ENCODE measurements at places on chromosomes 5 and 9.

DNA sequence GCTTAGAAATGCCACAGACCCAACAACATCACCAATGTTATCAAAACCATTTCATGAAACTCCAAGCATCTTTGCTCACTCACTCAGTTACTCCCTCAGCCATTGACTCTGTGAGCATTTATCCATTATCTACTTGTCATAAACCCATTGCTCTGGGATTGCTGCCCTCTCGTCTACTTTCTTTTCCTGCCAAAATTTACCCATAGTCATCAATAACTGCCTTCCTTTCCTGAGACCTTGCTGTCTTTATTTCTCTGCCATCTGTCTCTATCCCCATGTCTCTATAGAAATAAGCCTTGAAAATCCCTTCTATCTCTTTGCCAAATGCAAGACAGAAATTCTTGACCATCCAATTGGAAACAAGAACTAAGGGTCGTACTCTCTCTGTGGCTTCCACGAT is 26.4 kb upstream of the PUM3 start:
- no peak for DNase-seq

- peak; percentile 34 for DNase-seq
Measured at GRCh38 chr5:41925555-41925951, 472 bp downstream of the FBXO4 start.

DNA sequence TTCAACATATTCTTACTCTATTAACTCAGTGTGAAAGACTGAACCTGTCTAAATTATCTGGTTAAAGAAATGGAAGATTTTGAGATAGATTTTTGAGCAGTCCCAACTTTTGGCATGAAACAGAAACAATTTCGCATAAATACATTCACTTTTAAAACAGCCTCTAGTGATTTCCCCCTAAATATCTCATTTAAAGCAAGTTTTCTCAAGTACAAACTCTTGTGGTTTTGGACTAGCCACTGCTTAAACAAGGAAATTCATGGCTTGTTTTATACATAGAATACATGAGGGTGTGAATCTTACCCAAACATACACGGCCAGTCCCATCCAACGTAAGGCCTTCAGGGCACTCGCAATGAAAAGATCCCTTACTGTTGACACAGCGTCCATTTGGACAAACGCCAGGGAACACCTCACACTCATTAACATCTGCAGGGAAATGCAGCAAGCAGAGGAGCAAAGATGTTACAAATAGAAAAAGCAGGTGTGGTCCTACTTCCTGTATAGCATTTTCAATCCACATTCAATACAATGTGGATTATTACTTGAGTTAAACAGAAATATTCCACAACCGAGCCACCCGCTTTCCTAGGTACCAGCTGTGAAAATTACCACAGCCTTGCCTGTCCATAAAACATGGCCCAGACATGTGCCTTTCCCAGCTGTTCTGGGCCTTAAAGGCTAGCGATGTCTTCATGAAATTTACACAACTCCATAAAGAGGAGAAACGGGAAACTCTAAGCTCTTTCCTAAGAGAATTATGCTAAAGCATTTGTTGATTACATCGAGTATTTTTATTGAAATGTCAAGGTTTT is 188.8 kb downstream of the FBN2 start:
- no peak for DNase-seq

GRCh38 chr9:5958273-5958672 is 57.2 kb downstream of the RANBP6 start:
- DNase-seq: no peak

DNA sequence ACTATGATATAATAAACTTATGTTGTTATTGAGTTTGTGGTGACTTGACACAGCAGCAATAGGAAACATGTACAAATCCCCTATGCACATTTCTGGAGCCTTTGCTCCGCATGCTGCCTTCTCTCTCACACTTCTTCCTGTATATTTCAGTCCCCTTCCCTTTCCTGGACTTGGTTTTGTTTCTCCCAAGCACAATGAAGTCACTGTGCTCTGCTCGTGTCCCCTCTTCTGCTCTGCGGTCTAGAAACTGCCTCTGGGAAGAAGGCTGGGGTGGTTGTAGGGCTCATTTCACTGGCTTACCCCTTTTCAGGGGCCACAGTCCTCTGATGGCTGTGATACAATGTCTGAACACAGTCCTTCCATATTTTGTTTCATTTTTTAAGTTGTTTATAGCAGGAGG is 15.7 kb upstream of the FGD3 start:
- DNase-seq: no peak

- DNase-seq: peak; percentile 23
Measured at GRCh38 chr9:122200960-122201595, 27.7 kb downstream of the LHX6 start.

GRCh38 chr5:2710910-2711309 is 40.6 kb downstream of the IRX2 start:
- DNase-seq: peak; percentile 25

GRCh38 chr5:58985759-58986158 is 402.9 kb downstream of the RAB3C start:
- DNase-seq: no peak

DNA sequence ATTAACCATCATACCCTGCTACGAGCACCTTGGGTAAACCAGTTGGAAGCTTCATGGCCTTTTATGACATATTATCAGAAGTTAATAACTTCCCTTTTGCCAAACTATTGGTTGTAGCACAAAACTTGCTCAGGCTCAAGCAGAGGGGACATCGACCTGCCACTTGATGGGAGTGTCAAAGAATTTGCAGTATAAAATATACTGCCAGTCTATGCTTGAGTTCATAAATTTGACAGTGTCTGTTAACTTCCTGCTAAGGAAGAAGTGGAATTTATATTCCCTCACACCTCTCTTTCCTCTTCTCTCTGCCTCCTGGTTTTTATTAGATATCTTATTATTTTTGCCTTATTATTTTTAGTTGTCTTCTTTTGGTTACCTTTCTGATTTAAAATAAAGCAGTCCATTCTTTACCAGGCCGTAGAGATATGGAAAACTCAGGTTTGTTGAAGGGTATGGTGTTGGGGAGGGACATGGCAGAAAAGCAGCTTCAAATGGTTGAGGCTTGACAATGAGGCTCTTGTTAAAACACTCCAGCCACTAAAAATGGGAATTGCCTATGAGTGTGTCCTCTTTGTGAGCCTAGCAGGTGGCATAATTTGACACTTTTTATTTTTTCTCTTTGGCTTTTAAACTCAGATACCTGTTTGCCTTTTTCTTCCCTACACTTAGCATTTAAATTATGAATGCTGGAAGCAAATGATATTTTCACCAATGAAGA is 298.0 kb downstream of the DOCK8 start:
- DNase-seq: no peak

DNA sequence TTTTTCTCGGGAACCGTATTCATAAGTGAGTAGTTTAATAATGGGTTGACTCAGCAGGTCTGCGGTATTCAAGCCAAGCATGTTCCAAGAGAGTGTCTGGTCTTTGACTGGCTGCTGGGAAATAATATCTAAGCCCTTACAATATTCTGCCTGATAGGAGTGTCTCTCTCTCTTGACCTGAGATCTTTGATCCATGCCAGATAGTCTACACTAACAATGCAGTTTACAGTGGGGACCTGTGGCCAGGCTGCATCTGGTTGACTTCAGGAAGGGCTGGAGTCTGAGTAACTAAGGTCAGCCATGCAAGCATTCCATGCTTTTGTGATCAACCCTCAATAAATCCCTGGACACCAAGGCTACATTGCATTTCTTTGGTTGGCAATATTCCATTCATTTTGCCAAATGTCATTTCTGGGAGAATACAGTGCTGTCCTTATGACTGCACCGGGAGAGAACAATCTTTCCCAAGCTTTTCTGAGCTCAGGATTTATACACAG is 195.5 kb downstream of the SEMA5A start:
- peak; percentile 51 for DNase-seq

GRCh38 chr9:130932255-130933079 is 6.6 kb downstream of the FIBCD1 start:
- DNase-seq: peak; percentile 33

DNA sequence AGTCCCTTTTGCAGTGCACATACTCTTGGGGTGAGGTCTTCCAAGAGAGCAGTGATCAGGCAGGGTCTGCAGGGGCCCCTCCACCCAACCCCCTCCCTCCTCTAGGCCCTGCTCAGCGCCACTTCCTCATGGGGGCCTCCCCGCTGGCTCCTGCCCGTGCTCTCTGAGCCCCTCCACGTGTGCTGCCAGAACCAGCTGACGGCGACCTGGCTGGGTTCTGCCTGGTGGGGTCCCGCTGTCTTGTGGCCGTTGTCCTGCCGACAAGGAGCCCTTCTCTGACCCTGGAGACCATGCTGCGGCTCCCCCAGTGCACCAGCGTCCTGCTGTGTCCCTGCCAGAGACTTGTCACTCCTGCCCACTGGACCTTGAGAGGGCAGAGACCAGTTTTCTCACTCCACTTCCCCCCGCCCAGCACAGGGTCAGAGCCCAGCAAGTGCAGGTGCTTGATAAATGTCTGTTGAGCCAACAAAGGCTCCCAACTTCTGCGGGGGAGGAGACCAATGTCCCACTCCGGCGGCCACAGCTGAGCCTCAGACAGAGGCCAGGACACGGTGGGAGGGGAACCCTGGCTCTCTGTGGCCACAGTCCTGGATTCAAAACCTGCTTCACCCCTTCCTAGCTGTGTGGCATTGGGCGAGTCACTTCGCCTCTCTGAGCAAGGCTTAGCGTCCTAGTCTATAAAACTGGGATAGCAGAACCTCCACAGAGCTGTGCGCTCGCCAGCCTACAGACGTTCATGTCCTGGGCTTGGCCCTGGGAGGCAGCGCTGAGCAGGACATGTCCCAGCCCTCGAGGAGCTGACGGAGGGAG is 24.8 kb downstream of the SARDH start:
- no peak for DNase-seq

- DNase-seq: peak; percentile 78
Measured at GRCh38 chr9:108671176-108671575, 184.6 kb downstream of the ACTL7B start.

DNA sequence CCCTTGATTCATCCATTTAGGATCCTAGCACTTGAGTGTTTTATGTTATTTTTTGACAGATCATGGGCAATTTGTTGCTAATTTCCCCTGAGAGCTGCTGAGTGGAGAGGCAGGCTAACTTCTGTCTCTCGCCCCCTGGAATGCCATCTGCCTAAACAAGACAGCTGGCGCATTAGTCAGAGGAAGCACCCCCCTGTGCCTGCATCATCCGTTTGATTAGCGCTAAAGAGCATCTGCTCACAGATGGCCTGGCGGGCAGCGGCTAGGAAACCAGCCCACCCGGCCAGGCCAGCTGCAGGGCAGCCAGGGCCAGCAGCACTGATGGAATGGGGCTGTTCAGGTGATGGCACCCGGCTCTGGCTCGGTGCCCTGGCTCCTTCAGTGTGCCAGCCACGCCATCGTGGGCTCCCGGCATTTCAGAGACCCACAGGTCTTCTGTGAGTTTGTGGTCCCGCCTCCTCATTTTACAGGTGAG is 22.9 kb upstream of the ASS1 start:
- peak; percentile 79 for DNase-seq

GRCh38 chr5:14197056-14197455 is 53.9 kb downstream of the TRIO start:
- DNase-seq: no peak

GRCh38 chr9:11992866-11993265 is 700.3 kb upstream of the TYRP1 start:
- peak; percentile 27 for DNase-seq

GRCh38 chr5:71782771-71783770 is 64.0 kb downstream of the CARTPT start:
- DNase-seq: peak; percentile 81

Data from fibroblast of skin of abdomen (primary cell).